ENCODE measurements at places on chromosomes 7 and 10.

- DNase-seq, result no peak
Observed at GRCh38 chr10:77446700-77447099, 190.9 kb downstream of the KCNMA1 start.

DNA sequence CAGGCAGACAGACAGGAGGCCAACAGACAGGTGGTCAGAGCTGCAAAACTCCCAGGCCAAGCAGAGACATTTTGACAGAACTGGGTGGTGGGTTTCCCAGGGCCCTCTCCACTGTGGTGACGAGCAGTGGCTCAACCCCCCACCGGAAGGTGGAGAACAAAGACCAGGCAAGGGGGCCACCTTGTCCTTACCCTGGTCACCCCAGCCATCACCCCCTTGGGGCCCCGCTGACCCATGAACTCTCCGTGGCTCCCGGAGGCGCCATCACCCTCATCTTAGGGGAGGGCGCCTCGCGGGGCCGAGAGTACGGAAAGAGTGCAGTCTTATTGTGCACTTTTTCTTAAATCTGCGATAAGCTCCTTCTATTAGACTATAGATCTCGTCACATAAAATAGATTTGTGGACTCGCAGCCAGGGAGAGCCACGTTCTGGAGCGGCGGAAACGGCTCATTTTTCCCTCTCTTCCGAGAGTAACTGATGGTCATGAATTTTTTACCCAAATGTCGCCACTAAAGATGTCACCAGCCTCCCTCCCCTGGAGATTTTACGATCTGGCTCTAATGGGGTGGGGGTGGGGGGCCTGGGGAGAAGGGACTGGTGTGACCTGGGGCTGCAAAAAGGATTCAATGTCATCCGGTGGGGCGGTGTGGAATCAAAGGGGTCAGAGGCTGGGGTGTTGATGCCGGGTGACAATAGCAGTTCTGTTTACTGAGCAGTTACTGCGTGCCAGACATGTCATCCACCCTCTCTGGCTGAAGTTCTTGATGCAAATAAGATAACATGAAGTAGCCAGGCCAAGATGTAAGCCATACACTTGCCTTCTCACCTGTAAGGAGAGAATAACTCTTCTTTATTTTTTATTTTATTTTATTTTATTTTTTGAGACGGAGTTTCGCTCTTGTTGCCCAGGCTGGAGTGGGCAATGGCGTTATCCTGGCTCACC, 71.1 kb upstream of the MYL10 start:
- no peak for DNase-seq

DNA sequence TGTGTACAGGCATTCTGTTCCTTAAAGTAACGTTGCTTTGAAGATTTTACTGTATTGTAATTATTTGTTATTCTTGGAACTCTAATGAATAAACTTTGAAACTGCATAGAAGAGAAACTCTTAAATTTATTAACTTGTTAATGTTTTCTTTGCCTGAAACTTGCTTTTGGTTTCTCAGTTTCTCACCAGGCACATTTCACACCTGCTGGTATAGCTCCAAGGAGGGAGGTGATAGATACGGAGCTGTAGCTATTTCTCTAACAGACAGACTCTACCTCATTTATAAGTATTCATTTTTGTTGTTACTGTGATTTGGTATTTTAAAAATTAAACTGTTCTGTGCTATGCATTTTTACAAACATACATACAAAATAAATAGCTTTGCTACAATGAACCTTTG, 32.7 kb downstream of the R3HCC1L start:
- peak; percentile 48 for DNase-seq

DNA sequence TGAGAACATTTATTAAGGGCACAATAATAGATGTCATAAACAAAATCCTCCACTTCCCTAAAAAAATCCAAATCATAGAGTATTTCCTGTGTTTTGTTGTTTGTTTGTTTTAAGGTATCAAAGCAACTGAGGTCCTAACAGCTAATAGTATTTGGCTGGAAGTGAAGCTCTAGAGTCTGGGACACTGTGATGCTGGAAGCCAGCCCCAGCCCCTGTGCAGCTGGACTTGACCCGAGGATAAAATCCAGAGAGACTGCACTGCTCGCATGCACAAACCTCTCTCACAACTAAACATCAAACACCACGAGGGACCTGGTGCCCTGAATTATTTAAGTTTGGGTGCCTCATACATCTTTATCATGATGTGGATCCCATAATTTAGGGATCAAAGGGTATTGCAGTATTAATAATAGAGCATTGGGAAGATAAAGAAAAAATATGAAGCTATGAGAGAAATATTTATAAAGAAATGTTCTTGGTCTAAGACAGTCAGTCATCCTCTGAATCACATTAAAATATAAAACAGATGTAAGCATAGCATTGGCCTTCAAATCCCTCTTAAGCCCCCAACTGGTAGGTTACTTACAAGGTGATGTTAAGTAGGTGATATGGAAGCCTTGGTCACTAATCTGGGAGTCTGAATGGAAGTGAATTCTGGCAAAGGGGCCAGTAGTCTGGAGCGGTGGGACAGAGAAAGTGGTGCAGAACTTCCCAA, 44.4 kb downstream of the CUBN start:
- DNase-seq, result no peak

- DNase-seq, result no peak
Observed at GRCh38 chr10:85547460-85548023, 819.1 kb downstream of the GRID1 start.

DNA sequence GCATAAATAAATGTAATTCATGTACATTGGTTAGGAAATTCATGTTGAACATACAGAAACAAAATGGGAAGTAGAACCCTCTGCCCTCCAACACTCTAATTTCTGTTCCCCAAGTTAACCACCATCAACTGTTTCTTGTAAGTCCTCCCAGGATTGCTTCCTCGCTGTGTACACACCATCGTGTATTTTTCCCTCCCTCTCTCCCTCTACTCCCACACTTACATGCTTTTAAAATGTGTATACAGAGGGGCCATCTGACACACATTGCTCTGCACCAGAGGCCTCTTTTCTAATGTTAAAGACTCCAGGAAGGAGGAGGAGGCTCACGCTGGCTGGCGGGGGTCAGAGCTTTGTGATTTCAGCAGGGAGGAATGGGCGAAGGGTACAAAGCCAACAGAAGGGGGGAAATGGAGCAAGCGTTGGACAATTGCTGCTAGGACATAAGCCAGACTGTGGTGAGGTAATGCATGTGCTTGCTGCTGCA, 1.9 kb upstream of the EPHA1 start:
- DNase-seq, result no peak

- no peak for DNase-seq
Observed at GRCh38 chr10:130479146-130479545, 343.0 kb downstream of the GLRX3 start.

DNA sequence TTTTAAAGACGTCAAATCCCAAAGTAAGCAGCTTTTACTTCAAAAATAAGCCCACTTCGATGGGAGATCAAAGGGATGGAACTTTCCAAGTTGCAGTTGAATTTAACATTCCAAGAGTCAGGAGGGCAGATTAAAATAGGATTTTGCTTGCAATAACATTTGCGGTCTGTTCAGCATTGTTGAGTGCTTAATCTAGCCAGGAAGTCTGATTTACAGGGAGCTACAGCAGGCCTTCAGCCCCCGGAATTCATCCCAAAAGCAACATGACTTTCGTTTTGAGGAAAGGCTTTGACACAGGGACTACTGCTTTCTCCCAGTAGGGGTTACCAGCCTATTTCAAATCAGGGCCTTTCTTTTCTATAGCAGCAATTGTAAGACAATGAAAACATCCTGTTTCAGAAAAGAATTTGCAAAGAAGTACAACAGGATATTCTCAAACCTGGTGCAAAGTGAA, 279.6 kb upstream of the PITRM1 start:
- no peak for DNase-seq

GRCh38 chr7:29359482-29360093, 165.0 kb downstream of the CHN2 start:
- DNase-seq, result no peak

GRCh38 chr10:103736763-103737162, 118.6 kb downstream of the SH3PXD2A start:
- DNase-seq, result peak; percentile 60

DNA sequence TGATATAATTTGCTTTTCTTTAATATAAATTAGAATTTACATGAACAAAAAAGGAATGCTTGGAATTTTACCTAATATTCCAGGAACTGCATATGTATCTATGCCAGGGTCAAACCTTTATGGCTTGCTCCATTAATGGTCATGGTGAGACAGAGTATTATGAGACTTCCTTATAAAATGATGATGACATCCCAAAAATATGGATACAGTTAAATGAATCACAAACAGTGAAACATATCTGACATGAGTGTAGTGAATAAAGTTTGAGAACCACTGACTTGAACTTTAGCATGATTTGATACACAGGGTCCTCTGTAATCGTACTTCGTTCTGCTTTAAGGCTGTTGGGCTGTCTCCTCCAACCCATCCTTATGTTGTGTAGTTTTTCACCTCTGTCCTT, 51.8 kb downstream of the MARCHF5 start:
- no peak for DNase-seq

DNA sequence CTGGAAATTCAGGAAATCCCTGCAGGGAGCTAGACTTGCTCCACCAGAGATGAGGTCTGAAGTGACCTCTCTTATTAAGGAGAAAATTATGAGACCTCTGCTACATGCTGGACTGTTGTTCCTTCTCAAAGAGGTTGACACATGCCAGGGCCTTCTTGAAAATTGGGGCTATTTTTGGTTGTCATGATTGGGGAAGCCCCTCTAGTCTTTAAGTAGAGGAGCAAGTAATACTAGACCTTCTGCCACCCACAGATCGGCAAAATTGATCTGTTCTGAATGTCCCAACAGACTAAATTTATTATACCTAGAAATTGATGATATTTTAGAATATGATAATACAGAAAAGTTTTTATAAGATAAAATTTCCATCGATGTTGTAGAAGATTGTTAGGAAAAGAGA, 160.8 kb upstream of the GRB10 start:
- DNase-seq, result no peak

DNA sequence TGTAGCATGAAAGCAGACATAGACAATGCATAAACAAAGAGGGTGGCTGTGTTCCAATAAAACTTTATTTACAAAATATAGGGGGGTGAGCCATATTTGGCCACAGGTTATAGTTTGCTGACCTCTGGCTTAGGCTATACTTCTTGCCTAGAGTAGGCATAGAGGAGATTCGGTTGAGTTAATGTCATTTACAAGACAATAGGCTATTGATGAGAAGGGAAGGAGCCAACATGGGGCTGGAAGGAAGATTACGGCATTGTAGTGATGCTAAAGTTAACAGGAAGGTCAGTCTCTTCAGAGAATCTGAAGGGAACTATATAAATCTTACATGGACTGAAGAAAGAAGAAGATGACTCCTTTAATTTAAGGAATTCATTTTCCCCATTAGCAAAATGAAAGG, 463.5 kb downstream of the HTR7 start:
- no peak for DNase-seq

Data from OCI-LY7 (cell line).